Iris pigment epithelial cell (primary cell): ENCODE measurements at places on chromosomes 16 and 17.

GRCh38 chr17:81513753-81514488, 1.3 kb upstream of the ACTG1 start:
- DNase-seq, result peak; percentile 87

GRCh38 chr16:60181536-60181935, 1447.4 kb upstream of the GOT2 start:
- no peak for DNase-seq

DNA sequence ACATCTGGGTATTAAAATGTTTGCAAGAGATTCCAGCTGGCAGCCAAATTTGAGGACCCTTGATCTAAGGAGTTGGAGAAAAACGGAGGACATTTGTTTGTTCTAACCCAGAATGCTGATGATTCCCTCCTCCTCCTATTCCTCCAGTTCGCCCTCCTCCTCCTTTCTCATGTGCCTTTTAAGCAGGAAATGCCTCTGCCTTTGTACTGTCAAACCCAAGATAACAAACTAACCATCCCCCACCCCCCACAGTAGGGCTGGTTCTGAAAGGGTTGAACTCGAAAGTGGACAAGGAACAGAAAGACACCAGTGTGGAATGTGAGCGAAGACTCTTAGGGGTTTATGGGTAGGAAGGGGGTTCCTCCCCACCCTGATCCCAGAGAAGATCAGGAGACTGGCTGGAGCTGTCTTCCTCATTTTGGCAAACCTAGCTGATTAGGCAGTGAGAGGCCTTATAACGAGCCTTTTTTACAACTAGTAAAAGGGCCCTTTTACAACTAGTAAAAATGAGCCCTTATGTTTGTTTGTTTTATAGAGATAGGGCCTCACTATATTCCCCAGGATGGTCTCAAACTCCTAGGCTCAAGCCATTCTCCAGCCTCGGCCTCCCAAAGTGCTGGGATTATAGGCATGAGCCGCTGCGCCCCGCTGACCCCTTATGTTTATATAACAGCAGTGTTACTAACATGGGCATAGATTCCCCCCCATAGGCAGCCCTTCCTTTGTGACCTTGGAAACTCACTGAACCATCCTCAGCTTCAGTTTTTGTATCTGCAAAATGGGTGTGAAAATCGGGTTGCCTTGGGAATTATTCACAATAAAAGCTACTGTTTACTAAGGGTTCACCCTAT, 975 bp downstream of the CHD9 start:
- DNase-seq, result peak; percentile 80

- no peak for DNase-seq
Observed at GRCh38 chr17:43402078-43402477, 3.3 kb downstream of the ARL4D start.

GRCh38 chr16:24353622-24354021, 97.5 kb downstream of the CACNG3 start:
- no peak for DNase-seq

DNA sequence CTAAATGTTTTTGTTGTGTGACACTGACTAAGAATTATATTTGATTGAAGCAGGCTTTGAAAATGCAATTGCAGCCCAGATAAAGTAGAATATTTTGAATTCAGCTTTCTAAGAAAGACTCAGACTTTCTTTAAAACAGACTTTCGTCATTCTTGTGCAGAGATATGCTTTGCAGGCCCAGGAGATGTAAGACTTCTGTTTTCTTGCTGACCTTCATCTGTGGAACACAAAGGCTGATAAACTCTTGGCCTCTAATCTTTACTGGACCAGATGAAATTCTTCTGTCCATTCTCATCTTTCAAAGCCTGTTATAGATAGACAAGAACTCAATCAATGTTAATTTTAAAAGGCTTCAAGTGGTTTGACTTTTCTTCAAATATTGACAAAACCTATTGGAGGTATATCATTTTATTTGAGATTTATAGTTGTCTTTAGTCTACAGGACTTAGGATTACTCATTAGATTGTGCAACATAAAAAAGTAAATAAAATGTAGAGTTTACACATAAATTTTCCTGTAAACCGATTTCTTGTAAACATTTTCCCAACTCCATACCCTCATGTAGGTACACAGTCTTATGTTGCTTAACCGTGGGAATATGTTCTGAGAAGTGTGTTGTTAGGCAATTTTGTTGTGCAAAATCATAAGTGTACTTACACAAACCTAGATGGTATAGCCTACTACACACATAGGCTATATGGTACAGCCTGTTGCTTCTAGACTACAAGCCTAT, 94.2 kb downstream of the MAP2K4 start:
- peak; percentile 18 for DNase-seq

- peak; percentile 61 for DNase-seq
Observed at GRCh38 chr16:27355610-27356009, 41.8 kb downstream of the IL4R start.

- DNase-seq, result peak; percentile 58
Observed at GRCh38 chr17:37220607-37220953, 155.2 kb upstream of the C17orf78 start.

- no peak for DNase-seq
Observed at GRCh38 chr16:17228048-17228707, 242.6 kb downstream of the XYLT1 start.

DNA sequence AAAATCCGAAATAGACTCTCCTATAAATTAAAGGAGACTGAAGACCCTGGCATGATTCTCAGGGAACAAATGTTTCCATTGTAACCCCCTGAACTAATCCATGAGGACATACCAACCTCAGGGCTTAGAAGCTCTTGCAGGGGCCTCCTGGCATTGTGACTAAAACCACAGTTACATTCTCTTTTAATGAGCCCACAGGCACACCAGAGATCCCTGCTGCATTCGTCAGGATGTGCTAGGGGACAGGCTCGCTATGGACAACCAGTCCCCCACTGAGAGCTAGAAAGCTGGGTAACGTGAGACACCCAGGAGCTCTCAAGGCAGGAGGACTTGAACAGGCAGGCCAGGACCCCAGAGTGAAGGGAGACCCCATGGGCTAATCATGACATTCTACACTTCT, 140.6 kb upstream of the TNRC6C start:
- no peak for DNase-seq

DNA sequence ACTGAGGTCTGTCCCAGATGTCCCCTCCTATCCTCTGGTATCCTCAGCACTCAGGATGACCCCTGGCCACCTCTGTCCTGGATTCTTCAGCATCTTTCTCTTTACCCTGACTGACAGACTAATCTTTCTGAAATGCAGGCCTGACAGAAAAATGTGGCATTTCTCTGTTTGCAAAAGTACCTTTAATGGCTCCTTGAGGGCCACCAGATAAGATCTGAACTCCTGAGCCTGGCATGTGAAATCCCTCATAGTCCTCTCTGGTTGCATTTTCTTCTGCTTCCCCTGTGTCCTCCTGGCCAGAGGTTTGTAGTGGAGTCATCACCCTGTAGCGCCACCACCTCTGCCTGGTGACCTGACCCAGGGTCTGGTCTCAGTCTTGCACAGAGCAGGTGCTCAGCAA, 2.0 kb upstream of the ELMO3 start:
- DNase-seq, result no peak

GRCh38 chr16:90037276-90037675, 18.0 kb upstream of the DBNDD1 start:
- DNase-seq, result no peak
